PC-9 (cell line): ENCODE measurements at places on chromosomes 12 and 14.

- DNase-seq, result no peak
Observed at GRCh38 chr14:71692496-71692895, 239.7 kb upstream of the RGS6 start.

GRCh38 chr14:37695866-37696265, 100.4 kb downstream of the TTC6 start:
- no peak for DNase-seq

DNA sequence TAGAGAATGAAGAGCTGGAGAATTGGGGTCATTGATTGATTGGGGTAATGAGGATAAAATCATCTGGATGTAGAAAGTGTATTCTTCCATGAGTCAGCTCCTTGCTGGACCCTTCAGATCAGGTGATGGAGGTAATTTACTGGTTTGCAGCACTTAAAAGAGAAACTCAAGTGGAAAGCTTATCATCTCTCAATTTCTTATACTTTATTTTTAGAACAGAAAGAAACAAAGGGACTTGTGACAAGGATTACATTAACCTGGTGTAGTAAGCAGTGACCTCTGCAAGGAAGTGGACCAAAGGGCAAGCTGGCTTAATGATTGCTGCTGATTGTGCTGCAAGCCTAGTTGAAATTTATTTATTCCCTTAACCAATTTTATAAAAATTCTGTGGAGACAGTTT, 405.0 kb downstream of the TRHDE start:
- DNase-seq, result no peak

DNA sequence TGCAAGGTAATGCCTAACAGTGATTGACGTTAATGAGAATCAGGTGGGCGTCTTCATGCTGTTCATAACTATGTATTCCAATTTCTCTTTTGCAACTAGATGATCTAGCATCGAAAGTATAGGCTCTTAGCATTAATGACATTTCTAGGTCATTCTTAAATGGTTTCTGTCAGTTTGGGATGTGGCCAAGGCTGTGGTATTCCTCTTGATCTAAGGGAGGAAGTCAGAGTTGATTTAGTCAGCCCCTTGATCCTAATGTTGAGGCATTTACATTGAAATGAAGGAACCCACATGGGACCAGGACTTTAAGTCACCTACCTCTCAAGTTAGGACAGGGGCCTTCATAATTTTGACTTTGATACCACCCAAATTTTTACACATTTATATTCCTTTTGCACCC, 448.1 kb downstream of the NPAS3 start:
- no peak for DNase-seq

DNA sequence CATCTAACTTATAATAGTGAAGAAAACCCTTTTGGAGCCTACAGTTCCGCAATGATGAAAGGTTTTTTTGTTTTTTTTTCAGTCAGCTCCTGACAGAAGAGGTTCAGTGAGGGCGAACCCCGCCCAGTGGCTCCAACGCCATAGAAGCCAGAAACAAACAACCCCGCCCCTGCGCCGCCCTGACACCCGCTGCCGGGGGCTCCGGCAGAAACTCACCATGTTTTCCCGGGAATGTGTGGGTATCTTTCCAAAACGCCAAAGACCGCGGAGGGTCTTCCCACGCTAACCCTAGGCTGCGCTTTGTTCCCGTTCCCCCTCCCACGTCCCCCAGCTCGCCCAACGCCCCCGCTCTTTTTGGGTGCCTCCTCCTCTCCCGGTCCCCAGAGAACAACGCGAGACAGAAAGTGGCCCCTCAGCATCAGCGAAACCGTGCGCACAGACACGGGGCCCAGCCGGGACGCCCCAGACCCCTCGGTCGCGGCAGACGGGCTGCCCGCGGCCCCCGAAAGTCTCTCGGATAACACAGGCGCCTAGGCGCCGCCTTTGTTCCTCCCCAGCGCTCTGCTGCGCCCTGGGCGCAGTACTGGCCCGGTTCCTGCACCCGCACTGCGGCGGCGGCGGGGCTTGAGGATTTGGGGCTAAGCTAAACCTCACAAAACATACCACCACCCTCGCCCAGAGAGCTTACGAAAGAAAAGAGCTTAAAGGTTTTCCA, 522 bp downstream of the TUBA1A start:
- DNase-seq, result peak; percentile 52

- DNase-seq, result peak; percentile 83
Observed at GRCh38 chr14:71130491-71131179, 223.4 kb downstream of the PCNX1 start.

GRCh38 chr14:67487937-67488893, at the start of gene TMEM229B:
Gene TMEM229B (minus strand): TSS chr14:67488721. CDS start chr14:67473923, 14,798 bp downstream.
- DNase-seq, result no peak

GRCh38 chr14:105971593-105972500, 445.5 kb downstream of the TMEM121 start:
- DNase-seq, result no peak

DNA sequence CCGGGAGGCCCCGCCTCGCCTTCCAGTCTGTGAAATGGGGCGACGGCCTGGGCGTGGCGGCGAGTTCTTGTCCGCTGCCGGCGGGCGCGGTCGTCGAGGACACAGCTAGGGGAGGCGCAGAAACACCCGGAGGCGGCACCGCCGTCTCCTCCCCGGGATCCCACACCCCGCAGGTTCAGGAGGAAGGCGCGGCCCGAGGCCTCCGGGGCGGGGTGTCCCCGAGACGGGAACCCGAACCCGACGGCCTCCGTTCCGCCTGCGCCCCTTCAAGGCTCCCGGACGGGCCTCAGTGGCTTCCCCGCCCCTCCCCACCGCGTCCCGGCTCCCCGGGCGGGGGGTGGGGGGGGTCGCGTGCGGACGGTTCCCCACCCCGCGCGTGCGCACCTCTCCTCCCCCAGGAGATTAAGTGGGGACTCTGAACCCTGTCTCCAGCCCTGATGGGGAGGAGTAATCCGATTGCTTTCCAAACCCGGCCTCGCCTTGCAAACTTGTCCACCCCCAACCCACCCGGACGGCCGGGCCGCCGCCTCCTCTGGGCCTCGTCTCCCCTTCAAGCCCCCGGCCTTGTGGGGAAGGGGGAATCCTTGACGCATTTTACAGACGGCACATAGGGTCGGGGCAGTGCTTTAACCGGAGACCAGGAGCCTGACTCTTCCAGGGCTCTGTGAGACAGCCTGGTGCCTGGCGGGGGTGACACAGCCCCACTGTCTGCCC, 35.3 kb upstream of the ANKRD9 start:
- peak; percentile 75 for DNase-seq

GRCh38 chr14:21382886-21383847, 652 bp downstream of the SUPT16H start:
- no peak for DNase-seq

GRCh38 chr14:68441542-68441941, 351.3 kb downstream of the ZFP36L1 start:
- DNase-seq, result no peak

- DNase-seq, result peak; percentile 63
Observed at GRCh38 chr12:95218150-95219133, 835 bp downstream of the VEZT start.

GRCh38 chr12:116226026-116226425, 51.5 kb downstream of the MED13L start:
- DNase-seq, result no peak

DNA sequence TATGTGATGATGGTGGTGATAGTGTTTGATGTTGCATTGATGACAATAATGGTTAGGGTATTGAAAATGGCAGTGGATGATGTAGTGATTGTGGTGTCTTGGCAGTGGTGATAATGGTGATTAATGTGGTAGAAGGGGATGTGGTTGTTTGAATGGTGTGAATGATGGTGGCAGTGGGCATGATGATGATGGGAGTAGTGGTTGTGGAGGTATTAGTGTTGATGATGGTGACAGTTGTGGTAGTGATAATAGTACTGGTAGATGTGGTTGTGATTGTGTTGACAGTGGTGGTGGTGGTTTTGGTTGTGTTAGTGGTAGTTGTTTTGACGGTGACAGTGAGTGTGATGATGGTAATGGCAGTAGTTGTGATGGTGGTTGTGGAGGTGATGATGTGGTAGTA, 1049.0 kb downstream of the VRK1 start:
- DNase-seq, result no peak

GRCh38 chr12:102343361-102344121, 136.8 kb downstream of the IGF1 start:
- DNase-seq, result peak; percentile 1

- no peak for DNase-seq
Observed at GRCh38 chr14:90499121-90499520, 102.3 kb downstream of the CALM1 start.

DNA sequence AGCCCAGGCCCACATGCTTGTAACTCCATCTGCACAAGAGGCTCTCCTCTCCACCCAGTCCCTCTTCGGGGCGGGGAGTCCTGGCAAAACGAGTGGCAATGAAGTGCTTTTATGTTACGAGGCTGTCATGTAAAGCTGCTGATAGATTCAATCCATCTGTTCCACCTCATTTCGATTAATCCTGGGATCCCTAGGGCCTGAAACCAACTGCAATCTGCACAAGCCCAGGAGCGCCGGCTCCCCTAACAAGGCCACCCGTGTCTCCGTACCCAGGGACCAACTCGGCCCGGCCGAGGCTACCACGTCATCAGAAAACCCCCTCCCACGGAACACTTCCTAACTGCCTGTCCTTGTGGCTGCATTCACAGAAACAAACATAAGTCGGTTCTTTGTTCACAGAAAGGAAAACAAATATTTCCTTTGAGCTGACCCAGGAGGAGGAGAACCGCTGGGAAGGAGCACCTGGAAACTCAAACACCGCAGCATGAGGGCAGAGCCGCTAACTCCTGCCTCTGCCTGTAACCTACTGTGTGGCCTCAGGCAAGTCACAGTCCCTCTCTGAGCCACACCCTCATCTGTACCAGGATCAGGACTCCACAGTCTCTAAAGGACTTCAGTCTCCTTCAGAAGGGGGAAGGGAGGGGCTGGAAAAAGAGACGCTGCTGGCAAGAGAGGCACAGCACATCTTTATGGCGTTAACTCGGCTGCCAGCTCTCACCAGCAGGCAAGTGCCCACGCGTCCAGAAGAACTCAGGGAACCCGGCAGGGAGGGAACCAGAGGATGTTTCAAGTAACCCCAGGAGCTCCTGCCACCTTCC, 47.8 kb downstream of the CCDC88C start:
- DNase-seq, result no peak

DNA sequence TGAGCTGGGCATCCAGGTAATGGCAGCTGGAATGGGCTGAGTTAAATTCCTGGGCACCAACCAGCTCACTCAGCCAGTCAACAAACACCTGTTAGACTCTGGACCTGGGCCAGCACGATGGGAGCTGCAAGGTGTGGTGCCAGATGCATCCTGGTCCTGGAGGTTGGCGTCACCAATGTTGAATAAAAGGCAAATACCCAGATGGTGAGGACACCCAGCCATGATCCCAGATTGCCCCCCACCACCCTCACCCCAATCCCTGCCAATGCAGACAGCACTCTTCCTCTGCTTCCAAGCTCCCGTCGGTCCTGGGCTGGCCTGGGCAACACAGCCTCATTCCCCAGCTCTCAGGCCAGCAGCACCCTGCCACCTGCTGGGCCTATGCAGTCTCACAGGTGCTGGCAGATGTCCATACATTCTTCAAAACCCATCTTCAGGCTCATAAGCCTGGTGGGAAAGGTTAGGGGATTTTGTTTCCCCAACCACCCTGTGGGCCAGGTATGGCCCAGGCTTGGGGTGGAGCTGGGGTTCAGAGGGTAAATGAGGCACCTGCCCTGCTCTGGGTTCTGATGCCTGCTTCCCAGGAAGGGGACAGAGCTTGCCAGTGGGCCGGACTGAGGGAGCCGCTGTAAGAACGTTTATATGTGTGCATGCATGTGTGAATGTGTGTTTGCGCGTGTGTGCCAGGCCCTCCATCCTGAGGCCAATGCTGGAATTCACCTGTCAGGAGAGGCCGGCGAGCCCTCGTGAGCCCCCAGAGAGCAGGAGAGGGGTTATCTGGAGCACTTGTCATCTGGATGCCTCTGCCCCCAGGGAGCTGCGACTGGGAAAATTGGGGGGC, 58.0 kb downstream of the LGMN start:
- DNase-seq, result peak; percentile 43

DNA sequence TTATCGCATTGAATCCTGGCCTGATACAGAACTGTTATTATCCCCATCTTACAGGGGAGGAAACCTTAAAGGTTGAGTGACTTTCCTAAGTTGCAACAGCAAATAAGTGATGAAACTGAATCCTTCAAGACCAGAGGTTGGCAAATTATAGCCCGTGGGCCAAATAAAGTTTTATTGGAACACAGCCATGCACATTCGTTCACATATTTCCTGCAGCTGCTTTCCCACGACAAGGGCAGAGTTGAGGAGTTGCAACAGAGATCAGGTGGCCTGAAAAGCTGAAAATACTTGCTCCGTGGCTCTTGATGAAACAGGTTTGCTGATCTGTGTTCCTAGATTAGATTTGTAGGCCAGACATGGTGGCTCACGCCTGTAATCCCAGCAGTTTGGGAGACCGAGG, 126.7 kb downstream of the PHETA1 start:
- no peak for DNase-seq

DNA sequence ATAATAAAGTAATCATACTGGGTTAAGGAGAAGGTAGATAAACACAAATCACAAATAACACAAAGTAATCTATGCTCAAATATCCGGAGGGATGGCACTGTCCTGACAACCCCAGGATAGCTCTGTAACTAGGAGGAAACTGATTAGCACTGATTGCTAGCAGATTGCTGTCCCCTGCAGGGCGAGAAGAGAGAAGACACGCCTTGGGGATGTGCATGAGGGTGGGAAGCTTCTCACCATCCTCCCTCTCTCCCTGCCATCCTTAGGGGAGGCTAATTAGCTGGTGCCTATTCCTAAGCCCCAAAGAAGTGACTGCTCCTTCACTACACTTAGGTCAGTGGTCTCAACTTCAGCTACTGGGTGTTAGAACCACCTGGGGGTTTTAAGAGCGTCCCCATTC, 27.0 kb upstream of the TMEM260 start:
- DNase-seq, result no peak

GRCh38 chr14:85542623-85543022, 12.7 kb downstream of the FLRT2 start:
- DNase-seq, result no peak

GRCh38 chr12:3483089-3483488, 7.9 kb upstream of the PRMT8 start:
- DNase-seq, result no peak

GRCh38 chr14:69945347-69945746, 66.1 kb downstream of the SMOC1 start:
- DNase-seq, result no peak

- no peak for DNase-seq
Observed at GRCh38 chr12:106581543-106582248, 1.1 kb upstream of the RFX4 start.

GRCh38 chr12:53727310-53728041, at the start of gene CALCOCO1:
Gene CALCOCO1 (minus strand): TSS chr12:53727452. CDS start chr12:53725242, 2,210 bp downstream.
- peak; percentile 94 for DNase-seq

GRCh38 chr12:101527682-101528081, 52.5 kb downstream of the SPIC start:
- DNase-seq, result no peak

- peak; percentile 80 for DNase-seq
Observed at GRCh38 chr12:6321905-6322304, 11.4 kb downstream of the PLEKHG6 start.

DNA sequence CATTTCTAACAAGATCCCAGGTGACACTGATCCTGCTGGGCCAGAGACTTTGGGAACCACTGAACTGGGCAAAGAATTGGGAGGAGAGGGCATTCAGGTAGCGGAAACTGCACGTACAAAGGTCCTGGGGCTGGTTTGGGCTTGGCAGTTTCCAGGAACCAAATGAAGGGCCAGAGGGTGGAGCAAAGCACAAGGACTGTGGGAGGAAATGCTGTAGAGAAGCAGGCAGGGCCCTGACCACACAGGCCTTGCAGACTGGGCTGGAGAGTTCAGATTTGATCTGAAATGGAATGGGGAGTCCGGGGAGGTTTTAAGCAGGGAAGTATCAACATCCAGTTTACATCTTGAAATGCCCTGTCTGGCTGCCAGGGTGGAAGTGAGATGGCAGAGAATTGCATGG, 195.1 kb downstream of the PHETA1 start:
- no peak for DNase-seq
